Thoracic aorta (tissue), 2 donors: ENCODE measurements at places on chromosomes 5 and 9. TPM values are rescaled to one million over a fixed set of nuclear protein-coding genes. Genes with fewer than 3 reads are reported as not detected.
A peak's percentile ranks its signal among the peaks of the same experiment; 100 is the strongest.

DNA sequence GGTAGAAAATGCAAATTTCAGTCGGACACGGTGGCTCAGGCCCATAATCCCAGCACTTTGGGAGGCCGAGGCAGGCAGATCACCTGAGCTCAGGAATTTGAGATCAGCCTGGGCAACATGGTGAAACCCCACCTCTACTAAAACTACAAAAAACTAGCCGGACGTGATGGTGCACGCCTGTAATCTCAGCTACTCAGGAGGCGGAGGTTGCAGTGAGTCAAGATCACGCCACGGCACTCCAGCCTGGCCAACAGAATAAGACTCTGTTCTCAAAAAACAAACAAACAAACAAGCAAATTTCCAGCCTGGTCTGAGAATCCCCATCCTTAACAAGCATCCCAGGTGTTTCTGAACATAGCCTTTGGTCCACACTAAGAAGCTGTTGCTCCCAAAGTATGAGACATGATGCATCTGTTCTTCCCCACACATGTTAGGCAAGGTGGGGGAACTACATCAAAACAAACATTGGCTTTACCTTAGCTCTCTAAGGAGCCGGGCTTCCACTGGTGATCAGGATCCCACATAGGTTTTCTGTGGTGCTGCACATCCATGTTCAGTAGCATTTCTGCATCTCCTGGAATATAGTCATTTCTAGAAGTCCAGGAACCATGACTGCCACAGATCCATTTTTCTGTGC lies 92.5 kb upstream of the DMRT1 start:
- no peak for DNase-seq
- peak overlapping the region; percentile 95 for H3K27ac ChIP-seq
- H3K4me3 ChIP-seq = no peak overlapping the region
- H3K36me3 ChIP-seq = peaks cover 20% of the 10 kb centered on the region

CDKN2A gene
- total RNA-seq = 10.3 TPM

- no peak for DNase-seq
- H3K36me3 ChIP-seq = no peaks in the 10 kb centered on the region
- H3K4me1 ChIP-seq = no peaks in the 10 kb centered on the region
- H3K27me3 ChIP-seq = no peaks in the 10 kb centered on the region
Observed at GRCh38 chr9:4417578-4418325, 72.5 kb upstream of the SLC1A1 start.

DNA sequence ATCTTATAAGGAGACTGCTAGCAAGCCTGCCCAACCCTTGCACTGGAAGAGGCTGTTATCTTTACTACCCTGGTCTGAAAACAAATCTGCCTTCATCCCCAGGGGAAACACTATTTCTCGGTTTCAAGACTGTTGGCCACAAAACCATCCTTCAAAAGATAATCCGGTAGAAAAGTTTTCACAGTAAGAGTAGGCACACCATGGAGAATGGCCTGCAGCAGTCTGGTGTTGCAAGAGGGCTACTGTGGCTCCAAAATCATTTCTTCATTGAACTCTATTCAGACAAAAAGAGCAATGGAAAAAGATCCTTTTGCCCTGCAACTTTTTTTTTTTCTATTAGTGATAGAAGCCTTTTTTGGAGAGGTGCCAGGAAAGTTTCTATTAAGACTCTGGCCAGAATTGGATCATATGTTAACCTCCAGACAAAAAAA lies 163.9 kb downstream of the ARHGEF28 start:
- H3K27me3 ChIP-seq = no peaks in the 10 kb centered on the region
- no peaks in the 10 kb centered on the region for H3K36me3 ChIP-seq
- DNase-seq = no peak
- H3K27ac ChIP-seq = no peak overlapping the region
- H3K4me3 ChIP-seq = no peak overlapping the region

- peak overlapping the region; percentile 90 for H3K4me3 ChIP-seq
- no peak for DNase-seq
- H3K27ac ChIP-seq = peak overlapping the region; percentile 99
- no peaks in the 10 kb centered on the region for H3K36me3 ChIP-seq
- H3K27me3 ChIP-seq = no peaks in the 10 kb centered on the region
- H3K4me1 ChIP-seq = peaks cover 45% of the 10 kb centered on the region
Observed at GRCh38 chr5:139650031-139650688, 2.0 kb downstream of the CXXC5 start.

DNA sequence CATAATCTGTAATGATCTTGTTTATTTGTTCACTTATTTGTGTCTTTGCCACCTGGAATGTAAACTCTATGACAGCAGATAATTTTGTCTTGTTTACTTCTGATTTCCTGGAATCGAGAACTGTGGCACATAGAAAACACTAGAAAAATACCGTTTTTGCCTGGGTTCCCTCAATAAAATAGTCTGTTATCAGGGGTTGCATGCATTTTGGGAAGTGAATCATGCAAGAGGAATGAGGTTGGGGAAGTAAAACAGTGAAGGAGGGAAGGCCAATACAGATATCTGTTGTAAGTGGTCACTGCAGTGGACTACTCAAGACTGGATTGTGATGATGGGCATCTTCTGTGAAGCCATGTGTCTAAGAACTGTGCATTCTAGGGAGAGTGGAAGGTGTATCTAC lies 45.2 kb upstream of the IL6ST start:
- no peak overlapping the region for H3K27ac ChIP-seq
- no peak overlapping the region for H3K4me3 ChIP-seq
- no peak for DNase-seq
- H3K4me1 ChIP-seq = no peaks in the 10 kb centered on the region

GRCh38 chr5:173944511-173944910 lies 44.5 kb upstream of the C5orf47 start:
- H3K4me3 ChIP-seq = no peak overlapping the region
- H3K36me3 ChIP-seq = peaks cover 19% of the 10 kb centered on the region
- H3K27ac ChIP-seq = no peak overlapping the region
- H3K4me1 ChIP-seq = peaks cover 15% of the 10 kb centered on the region
- no peaks in the 10 kb centered on the region for H3K27me3 ChIP-seq

GRCh38 chr5:80698369-80698768 lies 43.6 kb upstream of the DHFR start:
- no peaks in the 10 kb centered on the region for H3K27me3 ChIP-seq
- no peaks in the 10 kb centered on the region for H3K4me1 ChIP-seq
- no peak for DNase-seq
- H3K4me3 ChIP-seq = no peak overlapping the region

OR1Q1 gene
- not detected for total RNA-seq

- no peak for DNase-seq
- H3K4me1 ChIP-seq = no peaks in the 10 kb centered on the region
- no peaks in the 10 kb centered on the region for H3K36me3 ChIP-seq
- H3K4me3 ChIP-seq = no peak overlapping the region
- H3K27ac ChIP-seq = no peak overlapping the region
- no peaks in the 10 kb centered on the region for H3K27me3 ChIP-seq
Observed at GRCh38 chr5:136563489-136563888, 198.1 kb upstream of the TRPC7 start.

KIAA0825 gene
- 4.1 TPM for total RNA-seq

DNA sequence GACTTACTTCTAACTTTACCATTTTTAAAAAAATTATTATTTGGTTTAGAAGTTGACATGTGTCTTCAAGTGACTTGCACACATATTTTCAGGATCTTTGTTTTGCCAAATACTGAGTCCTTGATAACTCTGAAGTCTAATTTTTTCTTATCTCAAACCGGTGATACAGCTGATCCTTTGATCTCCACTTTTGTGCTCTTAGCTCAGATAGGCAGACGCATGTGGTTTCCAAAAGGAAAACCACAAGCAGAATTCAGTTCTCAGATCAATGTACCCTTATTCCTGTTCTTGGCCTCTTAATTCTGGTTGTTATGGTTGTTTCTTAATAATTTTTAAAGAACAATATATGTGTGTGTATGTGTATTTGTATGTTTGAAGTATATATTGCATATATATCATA lies 238.3 kb upstream of the EDIL3 start:
- H3K27ac ChIP-seq = no peak overlapping the region
- H3K36me3 ChIP-seq = no peaks in the 10 kb centered on the region
- no peaks in the 10 kb centered on the region for H3K27me3 ChIP-seq
- H3K4me1 ChIP-seq = no peaks in the 10 kb centered on the region

GRCh38 chr9:36870960-36871359 lies 163.1 kb downstream of the PAX5 start:
- H3K4me1 ChIP-seq = no peaks in the 10 kb centered on the region
- H3K36me3 ChIP-seq = no peaks in the 10 kb centered on the region
- no peak for DNase-seq
- H3K27ac ChIP-seq = no peak overlapping the region

DNA sequence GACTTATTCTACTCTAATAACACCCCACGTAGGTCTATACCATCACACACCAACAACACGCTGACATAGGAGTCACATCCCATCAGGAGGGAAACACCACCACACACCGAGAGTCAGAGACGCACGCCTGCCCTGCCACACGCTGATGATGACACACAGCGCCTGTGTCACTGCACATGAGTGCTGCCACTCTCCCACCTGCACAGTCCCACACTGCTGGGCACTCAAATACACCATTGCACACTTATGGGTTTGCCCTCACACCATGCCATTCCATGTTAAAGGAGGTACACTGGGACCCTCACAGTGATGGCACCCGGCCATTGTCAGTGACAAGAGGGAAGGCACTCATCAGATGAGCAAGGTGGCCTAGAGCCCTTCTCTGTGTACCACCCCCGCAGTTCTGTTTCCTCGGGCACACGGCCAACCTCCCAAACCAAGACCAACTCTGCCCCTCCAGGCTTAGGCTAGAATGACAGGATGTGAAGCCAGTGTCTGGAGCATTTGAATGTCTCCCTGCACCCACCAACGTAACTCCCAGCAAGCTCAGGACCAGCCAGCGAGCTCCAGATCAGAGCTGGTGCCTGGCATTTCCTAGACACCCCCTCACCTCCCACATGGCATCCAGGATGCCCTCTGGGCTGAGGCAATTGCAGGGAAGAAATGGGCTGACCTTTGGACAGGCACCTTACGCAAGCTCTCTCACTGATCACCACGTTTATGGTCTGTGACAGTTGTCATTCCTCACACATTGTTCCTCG lies 3.6 kb upstream of the CPLX2 start:
- no peaks in the 10 kb centered on the region for H3K36me3 ChIP-seq
- no peak overlapping the region for H3K4me3 ChIP-seq

GRCh38 chr5:74853256-74853655 lies 12.9 kb downstream of the FAM169A start:
- H3K4me1 ChIP-seq = peaks cover 6% of the 10 kb centered on the region
- no peaks in the 10 kb centered on the region for H3K27me3 ChIP-seq
- no peak overlapping the region for H3K4me3 ChIP-seq
- no peak for DNase-seq
- no peaks in the 10 kb centered on the region for H3K36me3 ChIP-seq
- H3K27ac ChIP-seq = no peak overlapping the region
